Stimulated activated naive CD4-positive, alpha-beta T cell (primary cell): ENCODE measurements at places on chromosomes 11 and 22.

GRCh38 chr11:12591706-12592105 is 82.5 kb upstream of the TEAD1 start:
- no peak for DNase-seq

DNA sequence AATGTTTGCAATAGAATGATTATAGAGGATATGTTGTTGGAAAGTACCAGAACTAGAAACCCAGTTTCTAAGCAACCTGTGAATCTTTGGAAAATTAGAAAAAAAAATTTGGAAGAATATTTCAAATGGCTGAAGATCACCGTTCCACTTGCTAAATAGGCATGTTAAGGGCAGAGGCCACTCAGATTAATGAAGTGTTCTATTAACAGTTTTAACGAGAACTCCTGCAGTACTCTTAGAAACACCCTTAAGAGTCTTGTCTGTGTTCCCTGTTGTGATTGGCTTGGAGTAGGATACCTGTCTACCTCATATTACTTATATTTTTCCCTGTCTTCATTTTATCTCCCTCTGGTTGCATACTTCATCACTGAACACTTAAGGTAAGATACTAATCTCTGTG is 4.6 kb downstream of the C11orf54 start:
- DNase-seq, result no peak

DNA sequence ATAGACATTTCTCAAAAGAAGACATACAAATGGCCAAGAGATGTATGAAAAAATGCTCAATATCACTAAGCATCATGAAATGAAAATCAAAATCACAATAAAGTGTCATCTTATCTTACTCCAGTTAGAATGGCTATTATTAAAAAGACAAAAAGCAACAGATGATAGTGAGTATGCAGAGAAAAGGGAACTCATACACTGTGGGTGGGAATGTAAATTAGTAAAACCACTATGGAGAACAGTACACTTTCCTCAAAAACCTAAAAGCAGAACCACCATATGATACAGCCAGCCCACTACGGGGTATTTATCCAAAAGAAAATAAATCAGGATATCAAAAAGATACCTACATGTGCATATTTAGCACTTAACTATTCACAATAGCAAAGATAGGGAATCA is 700.0 kb upstream of the ANO5 start:
- DNase-seq, result no peak

DNA sequence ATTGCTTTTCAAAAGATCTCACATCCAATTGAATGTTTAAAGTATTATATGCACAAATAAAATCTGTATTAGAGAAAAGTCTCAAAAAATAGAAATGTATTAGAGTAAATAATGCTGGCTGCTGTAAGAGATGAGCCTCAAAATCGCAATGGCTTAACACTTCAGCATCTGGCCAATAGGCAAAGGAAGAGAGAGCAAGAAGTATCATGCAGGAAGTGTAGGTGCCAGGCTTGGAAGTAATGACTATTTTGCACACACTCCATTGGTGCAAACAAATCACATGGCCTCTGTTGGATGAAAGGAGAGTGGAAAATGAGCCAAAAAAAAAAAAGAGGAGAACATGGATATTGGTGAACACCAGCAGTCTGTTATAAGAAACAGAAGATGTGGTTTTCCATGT is 193.0 kb upstream of the E2F8 start:
- no peak for DNase-seq

- DNase-seq, result no peak
Measured at GRCh38 chr22:19962909-19963806, 21.5 kb upstream of the TXNRD2 start.

- no peak for DNase-seq
Measured at GRCh38 chr22:20982563-20982882, 426 bp downstream of the LZTR1 start.

DNA sequence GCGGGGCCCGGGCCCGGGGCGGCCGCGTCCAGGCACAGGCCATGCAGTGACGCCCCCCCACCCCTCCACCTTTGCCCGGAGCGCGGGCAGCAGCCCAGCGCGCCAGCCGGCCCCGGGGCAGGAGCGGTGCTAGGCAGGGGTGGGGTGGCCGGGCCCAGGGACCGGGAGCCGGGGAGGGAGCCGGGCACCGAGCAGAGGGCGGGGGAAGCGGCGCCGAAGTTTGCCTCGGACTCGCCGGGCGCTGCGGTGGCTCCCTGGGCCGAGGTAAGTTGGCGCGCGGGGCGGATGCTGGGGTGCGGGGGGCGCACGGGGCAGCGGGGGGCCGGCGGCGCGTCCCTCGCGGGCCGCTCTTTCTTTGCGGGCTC is 332 bp downstream of the TEAD1 start:
- DNase-seq, result no peak

DNA sequence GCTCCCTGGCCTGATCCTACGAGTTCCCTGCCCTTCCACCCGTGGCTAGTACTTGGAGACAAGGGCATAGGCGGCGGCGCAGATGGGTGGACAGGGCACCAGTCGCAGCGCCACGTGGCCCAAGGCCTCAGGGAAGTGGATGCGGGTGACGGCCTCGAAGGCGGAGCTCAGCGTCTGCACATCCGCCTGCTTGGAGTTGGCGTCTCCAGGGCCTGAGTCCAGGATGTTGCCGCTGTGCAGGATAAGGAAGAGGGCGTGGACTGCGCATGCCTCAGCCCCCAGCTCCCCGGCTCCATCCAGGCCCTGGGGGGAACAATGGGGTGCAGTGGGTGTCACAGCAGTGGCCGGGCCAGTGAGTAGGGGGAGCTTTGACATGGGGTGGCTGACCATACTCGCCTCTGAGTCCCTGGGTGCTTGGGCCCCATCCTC is 6.6 kb downstream of the PITPNM1 start:
- no peak for DNase-seq

DNA sequence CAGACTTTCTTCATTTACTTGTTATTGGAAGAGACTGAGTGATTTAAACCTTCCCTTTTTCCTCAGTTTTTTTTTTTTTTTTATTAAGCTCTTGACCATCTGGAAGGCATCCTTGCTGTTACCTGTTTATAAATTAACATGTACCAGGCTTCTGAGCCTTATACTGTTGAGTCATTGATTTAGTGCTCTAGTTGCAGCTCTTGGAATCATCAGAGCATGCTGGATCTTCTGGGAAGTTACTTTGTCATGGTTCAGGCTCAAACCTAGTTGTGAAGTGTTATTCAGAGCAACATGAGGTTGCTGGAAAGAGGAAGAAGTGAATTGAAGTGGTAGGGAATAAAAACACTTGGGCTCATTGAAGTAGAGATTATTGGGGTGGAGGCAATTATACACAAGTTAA is 6.3 kb downstream of the ZDHHC5 start:
- DNase-seq, result no peak

DNA sequence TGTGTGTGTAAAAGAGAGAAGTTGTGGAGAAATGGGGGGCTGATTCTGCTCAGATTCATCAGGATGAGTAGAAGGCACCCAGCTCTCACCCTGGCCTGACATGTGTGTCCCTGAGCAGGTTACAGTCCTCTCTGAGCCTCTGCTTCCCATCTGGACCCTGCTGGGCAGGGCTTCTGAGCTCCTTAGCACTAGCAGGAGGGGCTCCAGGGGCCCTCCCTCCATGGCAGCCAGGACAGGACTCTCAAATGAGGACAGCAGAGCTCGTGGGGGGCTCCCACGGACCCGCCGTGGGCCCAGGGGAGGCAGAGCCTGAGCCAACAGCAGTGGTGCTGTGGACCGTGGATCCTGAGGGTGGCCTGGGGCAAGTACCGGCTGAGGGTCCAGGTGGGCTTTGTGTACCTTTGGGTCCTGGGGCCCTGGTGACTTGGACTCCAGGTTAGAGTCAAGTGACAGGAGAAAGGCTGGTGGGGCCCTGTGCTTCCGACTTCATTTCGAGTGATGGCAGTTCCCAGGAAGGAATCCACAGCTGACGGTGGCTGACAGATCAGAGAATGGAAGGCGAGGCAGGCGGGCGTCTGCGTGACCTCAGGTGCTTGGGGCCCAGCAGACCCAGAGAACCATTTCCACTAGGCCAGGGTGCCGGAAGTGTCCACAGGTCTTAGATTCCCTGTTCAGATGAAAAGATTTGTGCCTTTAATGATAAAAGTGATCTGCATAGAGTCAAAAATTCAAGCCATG is 21.9 kb downstream of the NEAT1 start:
- no peak for DNase-seq

- no peak for DNase-seq
Measured at GRCh38 chr11:1181853-1182535, 24.2 kb downstream of the MUC5AC start.

- DNase-seq, result no peak
Measured at GRCh38 chr22:19398206-19398605, 33.3 kb downstream of the HIRA start.
